ENCODE measurements at places on chromosomes 1 and 21. TPM values are rescaled to one million over a fixed set of nuclear protein-coding genes. Genes with fewer than 3 reads are reported as not detected.
A peak's percentile ranks its signal among the peaks of the same experiment; 100 is the strongest.

DNA sequence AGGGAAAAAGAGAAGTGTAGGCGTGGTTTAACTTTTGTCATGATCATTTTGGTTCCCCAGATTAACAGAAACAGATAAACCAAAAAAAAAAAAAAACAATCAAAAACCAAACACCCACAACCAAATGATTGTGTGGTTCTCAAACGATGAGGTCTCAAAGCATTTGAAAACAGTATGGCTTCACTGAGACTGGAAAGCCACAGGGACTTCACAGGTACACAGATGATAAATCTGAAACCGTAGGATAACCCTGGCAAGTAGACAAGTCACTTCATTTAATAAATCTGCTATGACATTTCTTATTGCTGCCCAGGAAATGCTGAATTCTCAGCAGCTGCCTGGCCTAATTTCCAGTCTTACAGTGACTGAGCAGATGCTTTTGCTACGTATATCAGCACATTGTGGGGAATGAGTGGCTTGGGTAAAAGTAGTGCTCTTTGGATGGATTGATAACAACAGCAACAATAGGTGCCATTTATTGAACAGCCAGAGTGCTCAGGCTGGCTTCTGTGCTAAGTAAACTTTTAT is 6.1 kb downstream of the ST6GALNAC3 start:
- no peaks in the 10 kb centered on the region for H3K4me1 ChIP-seq
- H3K27me3 ChIP-seq: no peaks in the 10 kb centered on the region
- no peaks in the 10 kb centered on the region for H3K36me3 ChIP-seq

GRCh38 chr1:106677181-106677580 is 379.3 kb upstream of the PRMT6 start:
- no peaks in the 10 kb centered on the region for H3K36me3 ChIP-seq
- no peak overlapping the region for H3K27ac ChIP-seq
- no peaks in the 10 kb centered on the region for H3K27me3 ChIP-seq
- no peaks in the 10 kb centered on the region for H3K4me1 ChIP-seq
- H3K4me3 ChIP-seq: no peak overlapping the region
- DNase-seq: no peak

- H3K4me3 ChIP-seq: no peak overlapping the region
- no peaks in the 10 kb centered on the region for H3K4me1 ChIP-seq
- H3K27ac ChIP-seq: no peak overlapping the region
Observed at GRCh38 chr1:1132956-1133750, 17.3 kb upstream of the C1orf159 start.

DNA sequence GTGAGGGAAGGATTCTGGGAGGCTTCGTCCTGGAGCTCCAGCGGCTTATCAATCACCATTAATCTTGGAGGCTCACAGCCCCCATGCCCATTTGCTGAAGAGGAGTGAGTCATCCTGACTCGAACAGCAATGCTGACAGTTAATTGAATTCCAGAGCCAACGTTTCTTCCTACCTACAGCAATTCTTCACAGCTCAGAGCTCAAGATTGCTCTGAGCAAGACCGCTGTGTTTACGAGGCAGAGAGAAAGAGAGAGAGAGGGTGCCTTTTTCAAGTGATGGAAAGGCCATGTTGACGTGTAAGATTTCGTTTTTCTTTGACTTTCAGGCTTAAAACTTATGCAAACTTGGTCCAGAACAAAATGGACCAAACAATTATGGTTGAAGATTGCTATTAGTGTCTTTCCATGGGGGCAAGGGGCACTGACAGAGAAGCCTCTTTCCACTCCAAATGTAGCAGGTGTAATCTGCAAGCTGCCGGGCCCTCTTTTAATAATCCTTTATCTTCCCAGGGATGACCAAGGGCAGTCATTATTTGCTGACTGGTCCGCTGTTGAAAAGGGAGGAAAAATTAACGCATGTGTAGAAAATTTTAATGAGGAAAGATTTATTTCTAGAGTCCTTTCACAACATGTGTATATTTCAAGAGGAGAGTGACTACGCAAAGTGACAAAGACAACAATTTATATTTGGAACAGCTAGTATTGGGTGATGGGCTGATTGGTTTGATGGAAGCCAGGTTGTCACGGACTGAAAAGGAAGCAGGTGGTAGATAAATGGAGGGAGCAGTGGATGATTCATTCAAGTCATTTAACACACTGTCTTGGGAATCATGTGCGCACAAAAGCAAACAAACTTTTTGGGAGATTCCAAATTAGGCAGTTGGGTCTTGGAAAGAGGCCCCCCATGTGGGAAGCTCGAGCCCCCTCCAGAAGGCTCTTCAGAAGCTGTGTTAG is 136.1 kb upstream of the IRF2BP2 start:
- no peak overlapping the region for H3K27ac ChIP-seq
- DNase-seq: no peak
- H3K4me1 ChIP-seq: no peaks in the 10 kb centered on the region
- no peak overlapping the region for H3K4me3 ChIP-seq

GRCh38 chr1:226754793-226755533 is 15.9 kb upstream of the ITPKB start:
- no peak overlapping the region for H3K27ac ChIP-seq
- no peaks in the 10 kb centered on the region for H3K27me3 ChIP-seq
- H3K4me3 ChIP-seq: no peak overlapping the region
- no peaks in the 10 kb centered on the region for H3K36me3 ChIP-seq
- DNase-seq: no peak

DNA sequence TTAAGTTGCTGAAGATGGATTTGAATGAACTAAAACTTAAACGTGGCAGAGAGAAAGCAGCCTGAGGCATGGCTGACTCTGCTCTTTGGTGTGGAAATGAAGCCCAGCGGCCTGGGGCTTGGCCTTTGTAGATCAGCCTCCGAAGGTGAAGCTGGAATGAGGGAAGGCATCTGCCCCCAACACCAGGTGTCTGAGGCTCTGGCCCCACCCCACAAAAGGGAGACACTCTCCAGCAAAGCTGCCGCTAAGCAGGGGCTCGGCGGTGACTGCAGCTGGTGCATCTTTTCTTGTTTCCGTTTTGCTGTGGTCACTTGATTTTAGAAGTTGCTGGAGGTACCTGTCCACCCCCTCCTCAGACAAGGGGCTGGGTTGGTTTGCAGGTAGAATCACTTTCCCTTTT is 38.2 kb upstream of the NID1 start:
- H3K27ac ChIP-seq: no peak overlapping the region
- no peak overlapping the region for H3K4me3 ChIP-seq
- no peak for DNase-seq

DNA sequence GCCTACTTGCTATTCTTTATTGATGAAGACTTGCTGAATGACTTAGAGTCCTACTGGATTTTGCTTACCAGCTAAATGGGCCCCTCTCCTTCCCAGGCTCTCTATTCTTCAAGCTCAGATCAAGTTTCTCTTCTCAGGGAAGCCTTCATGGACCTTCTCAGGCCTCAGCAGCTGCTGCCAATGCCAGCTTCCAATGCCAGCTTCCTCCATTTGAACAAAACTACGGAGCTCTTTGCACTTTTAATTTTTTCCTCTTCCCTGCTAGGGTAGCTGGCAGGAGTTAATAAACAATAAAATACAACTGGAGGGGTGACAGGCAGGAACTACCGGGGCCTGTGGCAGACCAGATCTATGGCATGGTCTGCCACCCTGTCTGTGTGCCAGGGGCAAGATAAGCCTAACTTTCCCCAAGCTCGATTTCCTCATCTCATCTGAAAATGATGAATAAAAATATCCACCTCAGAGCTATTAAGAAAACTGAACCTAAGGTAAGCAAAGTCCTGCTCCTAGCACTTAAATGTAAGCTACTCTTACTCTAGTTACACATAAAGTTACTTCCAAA is 995 bp upstream of the IPO13 start:
- no peaks in the 10 kb centered on the region for H3K27me3 ChIP-seq
- peaks cover 29% of the 10 kb centered on the region for H3K4me1 ChIP-seq
- peak overlapping the region; percentile 75 for H3K4me3 ChIP-seq
- peak overlapping the region; percentile 97 for H3K27ac ChIP-seq

- H3K4me3 ChIP-seq: no peak overlapping the region
- H3K36me3 ChIP-seq: no peaks in the 10 kb centered on the region
- H3K4me1 ChIP-seq: no peaks in the 10 kb centered on the region
- H3K27me3 ChIP-seq: no peaks in the 10 kb centered on the region
- DNase-seq: no peak
Observed at GRCh38 chr21:41701749-41702148, 65.1 kb downstream of the RIPK4 start.

DNA sequence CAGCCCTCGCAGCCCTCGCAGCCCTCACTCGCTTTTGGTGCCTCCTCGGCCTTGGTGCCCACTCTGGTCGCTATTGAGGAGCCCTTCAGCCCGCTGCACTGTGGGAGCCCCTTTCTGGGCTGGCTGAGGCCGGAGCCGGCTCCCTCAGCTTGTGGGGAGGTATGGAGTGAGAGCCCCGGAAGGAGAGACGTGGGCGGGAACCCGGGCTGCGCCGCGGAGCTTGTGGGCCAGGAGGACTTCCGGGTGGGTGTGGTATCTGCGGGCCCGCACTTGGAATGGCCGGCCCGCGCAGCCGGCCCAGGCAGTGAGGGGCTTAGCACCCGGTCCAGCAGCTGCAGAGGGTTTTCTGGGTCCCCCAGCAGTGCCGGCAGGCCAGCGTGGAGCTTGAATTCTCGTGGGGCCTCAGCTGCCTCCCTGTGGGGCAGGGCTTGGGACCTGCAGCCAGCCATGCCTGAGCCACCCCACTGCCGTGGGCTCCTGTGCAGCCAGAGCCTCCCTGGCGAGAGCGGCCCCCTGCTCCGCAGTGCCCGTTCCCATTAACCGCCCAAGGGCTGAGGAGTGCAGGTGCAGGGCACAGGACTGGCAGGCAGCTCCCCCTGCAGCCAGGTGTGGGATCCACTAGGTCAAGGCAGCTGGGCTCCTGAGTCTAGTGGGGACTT is 9.9 kb upstream of the CFHR2 start:
- no peaks in the 10 kb centered on the region for H3K4me1 ChIP-seq
- no peak for DNase-seq
- no peak overlapping the region for H3K4me3 ChIP-seq
- H3K27ac ChIP-seq: no peak overlapping the region
- H3K36me3 ChIP-seq: no peaks in the 10 kb centered on the region

DNA sequence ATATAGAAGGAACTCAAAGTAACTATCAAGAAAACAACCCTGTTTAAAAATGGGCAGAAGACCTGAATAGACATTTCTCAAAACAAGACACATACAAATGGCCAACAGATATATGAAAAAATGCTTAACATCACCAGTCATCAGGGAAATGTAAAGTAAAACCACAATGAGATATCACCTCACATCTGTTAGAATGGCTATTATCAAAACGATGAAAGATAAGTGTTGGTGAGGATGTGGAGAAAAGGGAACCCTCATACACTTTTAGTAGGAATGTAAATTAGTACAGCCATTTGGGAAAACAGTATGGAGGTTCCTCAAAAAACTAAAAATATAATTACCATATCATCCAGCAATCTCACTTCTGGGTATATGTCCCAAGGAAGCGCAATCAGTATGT is 3.0 kb downstream of the CTSS start:
- H3K36me3 ChIP-seq: peaks cover 3% of the 10 kb centered on the region
- no peaks in the 10 kb centered on the region for H3K27me3 ChIP-seq
- no peak overlapping the region for H3K4me3 ChIP-seq
- DNase-seq: no peak

GRCh38 chr21:17611414-17612022 is 1.2 kb downstream of the BTG3 start:
- DNase-seq: peak; percentile 87
- H3K4me3 ChIP-seq: peak overlapping the region; percentile 79
- H3K36me3 ChIP-seq: peaks cover 14% of the 10 kb centered on the region
- no peaks in the 10 kb centered on the region for H3K27me3 ChIP-seq
- H3K4me1 ChIP-seq: peaks cover 14% of the 10 kb centered on the region

GRCh38 chr1:8396786-8397406 is 79.0 kb downstream of the SLC45A1 start:
- no peak overlapping the region for H3K4me3 ChIP-seq
- H3K4me1 ChIP-seq: peaks cover 45% of the 10 kb centered on the region
- peak overlapping the region; percentile 59 for H3K27ac ChIP-seq
- no peak for DNase-seq
- H3K27me3 ChIP-seq: no peaks in the 10 kb centered on the region

DNA sequence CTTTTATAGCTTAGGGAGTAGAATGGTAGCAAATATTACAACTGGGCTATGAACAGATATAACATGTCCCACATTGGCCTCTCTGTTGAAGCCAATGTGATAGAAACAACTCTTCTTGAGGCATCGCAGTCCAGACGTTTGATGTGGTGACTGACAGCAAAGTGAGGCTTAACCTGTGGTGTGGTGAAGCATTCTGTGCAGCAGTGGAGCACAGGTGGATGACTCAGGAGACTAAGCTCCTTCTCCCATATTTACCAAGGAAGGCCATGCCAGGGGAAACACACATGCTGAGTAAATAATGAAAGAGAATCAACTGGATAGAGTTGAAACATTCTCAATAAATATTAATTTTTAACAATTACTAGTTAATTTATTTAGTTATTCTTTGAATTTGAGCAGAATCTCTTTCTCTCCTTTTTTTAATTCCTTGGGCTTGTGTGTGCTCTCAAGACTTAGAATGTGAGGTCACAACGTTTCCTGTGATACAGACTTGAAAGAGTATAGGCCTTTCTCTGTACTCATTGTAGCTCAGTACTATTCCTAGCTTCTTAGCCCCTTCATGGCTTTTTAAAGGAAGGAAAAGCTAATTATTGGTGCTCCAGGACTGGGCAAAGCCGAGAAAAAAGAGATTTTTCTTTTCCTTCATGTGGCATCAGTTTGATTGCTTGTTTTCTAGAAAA is 17.6 kb downstream of the CRB1 start:
- H3K27me3 ChIP-seq: no peaks in the 10 kb centered on the region
- no peaks in the 10 kb centered on the region for H3K4me1 ChIP-seq
- H3K4me3 ChIP-seq: no peak overlapping the region
- no peak overlapping the region for H3K27ac ChIP-seq

GRCh38 chr1:154960446-154961136 is 991 bp downstream of the PYGO2 start:
- no peaks in the 10 kb centered on the region for H3K27me3 ChIP-seq
- H3K4me1 ChIP-seq: peaks cover 29% of the 10 kb centered on the region
- no peak for DNase-seq
- peaks cover 35% of the 10 kb centered on the region for H3K36me3 ChIP-seq
- H3K27ac ChIP-seq: peak overlapping the region; percentile 98
- peak overlapping the region; percentile 90 for H3K4me3 ChIP-seq

- no peak for DNase-seq
- H3K4me3 ChIP-seq: no peak overlapping the region
- no peak overlapping the region for H3K27ac ChIP-seq
- H3K4me1 ChIP-seq: no peaks in the 10 kb centered on the region
- no peaks in the 10 kb centered on the region for H3K36me3 ChIP-seq
Observed at GRCh38 chr1:6401673-6402072, 8.1 kb upstream of the ACOT7 start.

GRCh38 chr1:64209221-64209620 is 5.8 kb downstream of the UBE2U start:
- no peak overlapping the region for H3K4me3 ChIP-seq
- no peak for DNase-seq
- H3K27ac ChIP-seq: no peak overlapping the region
- H3K36me3 ChIP-seq: no peaks in the 10 kb centered on the region
- no peaks in the 10 kb centered on the region for H3K27me3 ChIP-seq
- no peaks in the 10 kb centered on the region for H3K4me1 ChIP-seq

The FCER1A gene
- 13.3 TPM for total RNA-seq

The TMEM51 gene
- total RNA-seq: 14.7 TPM

The CELA3A gene
- not detected for total RNA-seq

The YIPF1 gene
- 24.1 TPM for total RNA-seq

The SMPDL3B gene
- 29.1 TPM for total RNA-seq

The MPZ gene
- 2.5 TPM for total RNA-seq

The IGFN1 gene
- total RNA-seq: 0.81 TPM

The AADACL4 gene
- not detected for total RNA-seq
